ENCODE measurements at places on chromosomes 1 and 21.

DNA sequence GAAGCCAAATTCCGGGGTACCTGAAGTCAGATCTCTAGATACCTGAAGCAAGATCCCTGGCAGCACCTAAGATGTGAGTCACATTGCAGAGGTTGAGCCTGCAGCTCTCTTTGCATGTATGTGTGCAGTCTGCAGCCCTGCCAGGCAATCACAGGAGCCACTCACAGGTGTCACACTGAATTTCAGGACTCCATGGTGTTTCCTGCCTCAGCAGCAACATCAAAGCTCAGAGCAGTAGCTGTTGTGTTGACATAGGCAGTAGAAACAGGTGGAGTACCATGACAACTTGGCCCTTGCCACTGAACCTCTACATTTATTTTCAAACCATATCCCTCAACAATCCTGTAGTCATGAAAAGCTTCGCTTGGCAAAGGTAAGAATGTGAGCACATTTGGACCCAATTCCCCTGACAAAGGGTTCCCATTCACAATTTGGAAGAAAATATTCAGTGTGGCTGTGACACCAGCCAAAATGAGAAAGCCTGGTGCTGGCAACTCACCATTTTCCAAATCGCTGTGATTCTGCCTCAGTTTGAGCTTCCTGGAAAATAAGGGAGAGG, 419.8 kb upstream of the NFIA start:
- no peak for DNase-seq

DNA sequence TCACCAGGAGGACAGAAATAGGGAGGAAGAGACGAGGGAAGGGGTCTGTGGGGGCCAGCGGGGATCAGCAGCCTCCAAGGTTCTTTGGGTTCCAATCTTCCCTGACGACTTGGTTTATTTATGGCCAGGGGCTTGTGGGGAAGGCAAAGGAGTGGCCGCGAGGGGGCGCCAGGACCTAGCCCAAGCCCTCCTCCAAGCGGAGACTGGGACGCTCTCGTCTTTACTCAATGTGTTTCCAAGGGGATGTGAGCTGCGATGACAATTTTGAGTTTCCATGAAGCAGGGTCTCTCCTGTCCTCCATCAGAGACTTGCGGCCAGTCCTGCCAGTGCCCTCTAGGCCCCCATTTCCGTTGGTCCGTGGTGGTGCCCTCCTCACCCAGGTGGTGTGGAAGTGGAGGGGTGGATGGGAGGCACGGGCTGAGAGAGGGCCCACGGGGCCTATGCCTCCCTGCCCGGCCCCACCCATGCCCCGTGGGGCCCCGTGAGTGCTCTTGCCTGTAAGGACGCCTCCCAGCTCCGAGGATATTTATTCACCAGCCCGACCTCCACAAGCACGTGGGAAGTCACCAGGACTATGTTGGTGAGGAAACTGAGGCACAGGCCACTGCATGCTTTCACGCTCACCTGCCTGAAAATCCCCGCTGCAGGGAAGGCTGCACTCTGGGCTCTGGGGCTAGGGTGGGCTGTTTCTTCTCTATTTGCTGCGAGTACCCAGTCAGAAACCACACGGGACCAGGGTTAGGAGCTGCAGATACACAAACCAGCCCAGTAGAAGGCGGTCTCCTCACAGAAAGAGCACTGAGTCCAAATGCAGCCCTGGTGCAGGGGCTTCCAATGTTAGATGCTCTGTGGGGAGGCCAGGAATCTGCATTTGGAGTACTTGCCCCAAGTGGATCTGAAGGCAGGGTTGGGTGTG, 26.5 kb downstream of the DMRTB1 start:
- DNase-seq, result peak; percentile 79

DNA sequence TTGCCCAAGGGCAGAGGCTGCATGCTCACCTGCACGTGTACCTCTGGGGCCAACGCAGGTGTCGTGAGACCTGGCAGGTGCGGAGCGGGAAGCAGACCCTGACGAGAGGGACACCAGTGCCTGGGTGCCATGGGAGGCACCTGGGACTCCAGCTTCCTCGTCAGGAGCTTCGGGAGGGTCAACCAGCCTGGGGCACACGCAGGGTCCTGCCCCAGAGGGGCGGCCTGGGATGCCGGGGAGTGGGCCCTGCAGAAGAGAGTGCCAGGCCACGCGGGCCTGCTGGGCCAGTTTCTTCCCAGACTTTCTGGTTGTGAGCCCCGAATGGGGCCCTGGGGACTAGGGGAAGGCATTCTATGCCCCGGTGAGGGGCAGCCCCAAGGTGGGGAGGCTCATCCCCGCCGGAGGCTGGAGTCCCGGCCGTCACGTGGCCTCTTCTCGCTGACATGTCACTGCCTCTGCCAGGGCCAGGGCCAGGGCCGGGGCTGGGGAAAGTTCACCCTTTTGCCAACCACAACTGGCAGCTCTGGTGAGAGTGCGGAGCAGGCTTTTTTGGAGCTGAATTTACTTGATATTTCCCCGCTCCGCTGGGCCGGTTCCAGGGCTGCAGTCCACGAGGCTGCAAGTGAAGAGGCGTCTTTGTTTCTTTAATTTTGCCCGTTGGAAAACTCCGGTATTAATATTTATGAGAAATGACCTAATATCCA, 38.5 kb upstream of the ACTRT2 start:
- DNase-seq, result no peak

DNA sequence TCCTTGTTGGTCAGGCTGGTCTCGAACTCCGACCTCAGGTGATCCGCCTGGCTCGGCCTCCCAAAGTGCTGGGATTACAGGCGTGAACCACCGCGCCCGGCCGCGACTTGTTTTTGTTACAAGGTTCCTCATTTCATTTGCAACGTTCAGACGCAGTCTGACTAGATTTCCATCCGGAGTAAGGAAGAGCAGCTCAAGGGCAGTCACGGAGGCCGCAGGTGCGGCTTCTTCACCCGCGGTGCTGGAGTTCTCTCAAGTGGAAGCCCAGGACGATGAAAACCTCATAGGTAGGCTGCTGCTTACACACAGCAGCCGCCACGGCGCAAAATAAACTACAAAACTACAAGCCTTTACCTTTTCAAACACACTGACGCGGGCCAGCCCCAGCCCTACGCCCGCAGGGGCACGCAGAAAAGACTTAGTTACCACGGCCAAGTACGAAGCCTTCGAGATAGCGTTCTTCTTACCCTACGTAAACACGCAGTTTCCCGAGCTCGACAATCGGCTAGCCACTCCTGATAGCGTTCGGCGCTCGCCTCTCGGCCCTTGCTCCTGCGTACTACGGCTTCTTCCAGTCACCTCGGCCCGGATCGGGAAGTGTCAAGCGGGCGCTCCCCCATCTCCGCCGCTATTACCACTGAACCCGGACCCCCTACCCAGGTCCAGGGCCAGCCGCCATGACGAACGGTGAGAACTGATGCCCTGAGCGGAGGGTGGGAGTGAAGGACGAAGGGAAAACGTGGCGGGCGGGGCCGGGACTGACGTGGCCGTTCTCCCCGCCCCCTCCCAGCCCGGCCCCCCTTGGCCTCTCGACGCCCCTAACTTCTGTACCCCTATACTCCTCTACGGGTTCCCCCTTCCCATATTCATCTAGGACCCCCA, at the start of gene TMEM167B:
TMEM167B (plus strand) TSS at position 569 of the 882 bp plus-strand sequence; CDS start at position 678, 109 bp downstream.
- peak; percentile 89 for DNase-seq

GRCh38 chr1:73998348-73998959, 199.5 kb downstream of the LRRIQ3 start:
- peak; percentile 77 for DNase-seq

DNA sequence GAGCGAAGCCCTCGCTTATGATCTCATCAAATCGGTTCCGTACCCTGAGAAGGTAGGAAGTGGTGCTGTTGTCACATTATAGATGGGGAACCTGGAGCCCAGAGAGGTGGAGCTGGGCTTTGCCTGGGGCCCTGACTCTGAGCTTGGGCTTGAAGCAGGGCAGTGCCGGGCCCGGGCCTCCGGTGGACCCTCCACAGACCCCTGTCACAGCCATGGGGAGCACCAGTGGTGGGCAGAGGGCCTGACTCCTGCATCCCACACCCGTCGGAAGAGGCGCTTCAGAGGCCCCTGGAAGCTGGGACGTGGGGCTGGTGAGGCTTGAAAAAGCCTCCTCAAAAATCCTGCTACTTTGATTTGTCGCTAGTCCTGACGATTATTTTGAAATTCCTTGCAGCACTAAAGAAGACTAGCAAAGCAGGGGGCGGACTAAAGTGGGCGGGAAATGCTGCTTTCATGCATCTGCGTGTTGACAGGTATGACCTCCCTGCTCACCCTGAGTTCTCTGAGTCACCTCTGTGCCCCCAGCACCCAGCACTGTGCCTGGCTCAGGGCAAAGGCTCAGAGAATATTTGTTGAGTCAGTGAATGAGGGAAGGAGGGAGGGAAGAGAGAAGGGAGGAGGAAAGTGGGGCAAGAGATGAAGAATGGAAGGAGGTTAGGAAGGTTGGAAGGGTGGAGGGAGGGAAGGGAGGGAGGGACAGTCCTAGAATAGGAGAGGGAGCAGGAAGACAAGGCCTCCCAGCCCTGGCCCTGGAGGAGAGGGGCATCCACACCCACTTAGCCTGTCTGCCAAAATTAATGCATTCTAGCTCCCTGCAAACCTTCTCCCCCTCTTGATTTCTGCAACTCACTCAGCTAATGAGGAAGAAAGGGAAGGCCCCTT, 262.8 kb upstream of the VAMP3 start:
- no peak for DNase-seq
